ENCODE measurements at places on chromosomes 2 and 18.

GRCh38 chr2:168964251-168964807 is 63.2 kb downstream of the G6PC2 start:
- DNase-seq: no peak

GRCh38 chr18:68448736-68449135 is 266.2 kb downstream of the TMX3 start:
- no peak for DNase-seq

DNA sequence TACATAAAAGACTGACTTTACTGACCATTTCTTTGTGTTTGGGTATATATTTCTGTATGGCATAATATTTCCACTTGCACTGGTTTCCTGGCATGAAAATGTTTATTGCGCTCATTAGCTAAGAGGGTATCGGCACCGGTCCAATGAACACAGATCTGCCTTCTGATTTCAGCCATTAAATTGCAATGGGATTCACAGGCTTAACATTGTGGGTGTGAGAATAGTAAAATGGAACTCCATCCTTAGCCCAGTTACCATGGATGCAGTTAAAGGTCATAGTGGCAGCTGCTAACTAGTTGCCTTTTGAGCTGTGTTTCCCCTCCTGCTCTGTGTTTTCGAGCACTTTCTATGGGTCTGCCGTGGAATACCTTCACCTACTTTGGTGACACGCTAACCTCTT is 352.6 kb upstream of the POU3F3 start:
- DNase-seq: no peak

DNA sequence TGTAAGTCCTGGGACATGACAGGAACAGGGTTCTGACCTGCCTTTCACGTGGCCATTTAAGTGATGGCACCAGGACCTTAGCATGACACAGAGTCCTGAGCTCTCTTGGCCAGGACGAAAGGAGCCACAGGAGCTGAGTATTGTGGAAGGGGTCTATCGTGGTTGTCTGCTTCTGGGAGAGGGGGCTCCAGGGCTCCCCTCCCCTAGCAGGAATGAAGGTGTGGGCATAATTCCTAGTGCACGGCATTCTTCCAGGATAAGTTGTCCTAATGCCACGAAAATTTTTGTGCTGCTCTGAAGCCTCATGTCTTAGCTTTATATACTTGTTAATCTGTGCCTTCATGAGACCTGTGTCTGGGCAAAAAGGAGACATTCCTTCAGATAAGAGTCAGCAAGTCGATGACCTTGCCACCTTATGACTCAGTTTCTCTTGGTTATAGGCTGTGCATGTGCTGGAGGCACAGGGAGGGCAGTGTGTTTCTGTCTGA is 17.1 kb downstream of the GATA6 start:
- DNase-seq: no peak

GRCh38 chr2:168851674-168852320 is 38.4 kb downstream of the SPC25 start:
- DNase-seq: peak; percentile 0

DNA sequence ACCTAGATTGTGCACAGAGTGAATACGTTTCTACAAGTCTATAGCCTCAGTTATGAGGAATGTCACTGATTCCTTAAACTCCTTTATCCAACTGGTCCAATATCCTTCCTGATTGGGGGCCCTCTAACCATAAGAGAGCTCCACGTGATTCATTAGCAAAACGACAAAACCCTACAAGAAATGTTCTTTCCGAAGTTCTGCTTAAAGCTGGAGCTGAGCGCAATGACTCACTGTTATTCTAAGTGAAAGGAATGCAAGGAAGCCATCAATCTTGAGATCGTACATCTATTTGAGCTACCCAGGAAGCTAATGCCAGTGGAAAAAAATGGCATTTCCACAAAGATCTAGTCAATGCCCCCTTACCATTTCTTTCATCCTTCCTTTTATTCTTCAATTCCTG is 354.9 kb upstream of the CDH20 start:
- no peak for DNase-seq

DNA sequence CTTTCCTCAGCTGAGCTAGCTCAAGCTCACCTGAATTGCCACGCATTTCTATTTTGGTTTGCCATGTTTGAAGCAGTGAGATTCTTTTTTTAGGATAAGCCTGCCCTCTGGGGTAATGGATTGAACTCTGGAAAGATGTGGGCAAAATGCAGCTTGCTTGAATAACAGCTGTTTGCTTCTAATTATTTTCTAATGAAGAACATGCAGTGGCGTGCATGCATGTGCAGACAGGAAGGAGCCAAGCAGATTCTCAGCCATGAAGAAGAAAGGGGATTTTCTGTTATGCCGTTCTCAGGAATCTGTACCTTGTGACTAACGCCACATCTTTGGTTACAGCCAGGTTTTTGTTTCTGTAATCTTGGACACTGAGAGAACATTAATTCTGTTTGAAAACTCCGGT is 171.2 kb downstream of the ANTXR1 start:
- DNase-seq: no peak

GRCh38 chr2:159921752-159922404 is 123.9 kb upstream of the CD302 start:
- peak; percentile 75 for DNase-seq

DNA sequence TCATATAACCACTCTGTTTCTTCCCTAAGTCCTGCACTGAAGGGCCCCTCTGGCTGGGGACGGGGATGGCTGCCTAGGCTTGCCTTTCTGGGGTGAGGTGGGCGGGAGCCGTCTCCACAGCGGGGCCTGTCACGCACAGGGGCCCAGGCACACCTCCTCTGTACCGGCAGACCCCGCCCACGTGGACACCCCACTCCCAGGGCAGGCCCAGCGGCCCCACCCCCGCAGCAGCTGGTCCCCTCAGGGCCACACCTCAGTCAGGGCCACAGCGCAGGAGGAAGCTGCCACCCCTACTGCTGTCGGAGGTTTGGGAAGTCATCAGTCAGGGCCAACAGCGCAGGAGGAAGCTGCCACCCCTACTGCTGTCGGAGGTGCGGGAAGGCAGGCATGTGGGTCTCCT is 257.6 kb upstream of the RAB6C start:
- DNase-seq: no peak

- DNase-seq: no peak
These were observed 1074.4 kb upstream of the GYPC start for GRCh38 chr2:125581557-125581956.

- no peak for DNase-seq
These were observed 261.9 kb upstream of the SIX3 start for GRCh38 chr2:44679584-44679983.

DNA sequence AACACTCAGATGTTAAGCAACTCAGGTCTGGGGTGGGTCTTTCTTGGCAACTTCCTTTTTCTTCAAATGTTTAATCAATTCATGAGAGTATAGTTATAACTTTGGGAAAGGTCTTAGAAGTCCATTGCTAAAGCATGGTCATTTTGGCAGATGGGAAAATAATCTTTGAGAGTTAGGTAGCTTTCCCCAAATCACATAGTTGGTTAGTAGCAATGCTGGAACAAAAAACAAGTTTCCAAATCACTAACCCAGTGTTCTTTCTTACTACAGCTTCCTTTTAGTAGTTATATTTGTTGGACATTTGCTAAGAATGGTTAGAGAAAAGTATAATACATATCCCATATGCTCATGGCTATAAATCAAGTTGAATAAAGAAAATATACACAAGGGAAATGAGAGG is 185.2 kb upstream of the SLC14A2 start:
- no peak for DNase-seq

GRCh38 chr2:205948496-205948837 is 137.5 kb downstream of the INO80D start:
- DNase-seq: no peak

DNA sequence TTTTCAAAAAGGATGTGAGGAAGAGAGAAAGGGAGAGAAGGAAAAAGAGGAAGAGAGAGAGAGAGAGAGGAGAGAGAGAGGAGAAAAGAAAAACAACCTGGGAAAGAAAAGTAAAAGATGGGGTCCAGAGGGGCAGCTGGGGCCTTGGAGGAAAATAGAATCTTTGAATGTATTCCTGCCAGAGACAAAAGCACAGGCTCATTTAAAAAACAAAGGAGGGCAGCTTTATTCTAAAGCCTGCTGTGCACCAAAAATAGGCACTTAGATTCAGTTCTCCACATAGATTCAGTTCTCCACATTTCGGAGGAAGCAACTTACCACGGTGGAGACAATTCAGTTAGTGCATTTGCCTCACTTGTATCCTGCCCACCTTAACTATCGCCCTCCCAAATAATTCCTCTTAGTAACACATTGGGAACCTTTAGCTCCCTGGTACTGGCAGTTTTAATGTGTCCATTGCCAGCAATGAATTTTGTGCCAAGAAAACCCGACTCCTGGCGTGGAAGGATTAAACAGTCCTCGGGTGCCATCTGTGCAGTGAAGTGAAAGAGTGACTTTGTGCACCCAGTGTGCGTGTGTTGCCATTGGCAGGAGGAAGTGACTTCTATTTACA is 71.3 kb downstream of the DPP4 start:
- no peak for DNase-seq

DNA sequence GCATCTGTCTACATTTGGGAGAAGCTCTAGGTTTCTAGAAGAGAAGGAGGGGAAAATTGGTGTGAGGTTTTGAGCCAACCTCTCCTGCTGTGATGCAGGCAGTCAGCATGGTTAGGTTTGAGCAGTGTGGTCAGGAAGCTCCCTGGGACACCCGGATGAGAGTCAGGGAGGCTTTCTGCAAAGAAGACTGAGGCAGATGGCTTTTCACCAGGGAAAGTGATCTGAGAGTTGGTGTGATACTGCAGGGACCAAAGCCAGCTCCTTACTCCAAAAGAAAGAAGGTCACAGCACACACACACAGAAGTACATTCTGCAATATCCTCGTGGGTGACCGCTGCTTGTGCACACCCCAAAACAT is 75.8 kb upstream of the BCL11A start:
- no peak for DNase-seq

DNA sequence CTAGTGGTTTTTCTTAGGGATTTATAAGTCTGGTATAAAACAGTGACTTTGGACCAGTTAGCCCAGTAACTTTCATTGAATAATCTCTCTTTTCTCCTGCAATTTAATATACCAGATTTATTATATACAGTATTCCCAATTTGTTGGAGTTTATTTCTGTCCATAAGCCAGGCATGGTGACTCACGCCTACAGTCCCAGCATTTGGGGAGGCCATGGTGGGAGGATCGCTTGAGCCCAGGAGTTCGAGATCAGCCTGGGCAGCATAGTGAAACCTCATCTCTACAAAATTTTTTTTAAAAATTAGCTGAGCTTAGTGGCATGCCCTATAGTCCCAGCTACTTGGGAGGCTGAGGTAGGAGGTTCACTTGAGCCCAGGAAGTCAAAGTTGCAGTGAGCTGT is 26.7 kb downstream of the CNNM4 start:
- DNase-seq: no peak

- peak; percentile 42 for DNase-seq
These were observed 13.2 kb upstream of the SEH1L start for GRCh38 chr18:12934454-12935071.

GRCh38 chr2:235988271-235989015 is 179.7 kb downstream of the GBX2 start:
- DNase-seq: no peak

DNA sequence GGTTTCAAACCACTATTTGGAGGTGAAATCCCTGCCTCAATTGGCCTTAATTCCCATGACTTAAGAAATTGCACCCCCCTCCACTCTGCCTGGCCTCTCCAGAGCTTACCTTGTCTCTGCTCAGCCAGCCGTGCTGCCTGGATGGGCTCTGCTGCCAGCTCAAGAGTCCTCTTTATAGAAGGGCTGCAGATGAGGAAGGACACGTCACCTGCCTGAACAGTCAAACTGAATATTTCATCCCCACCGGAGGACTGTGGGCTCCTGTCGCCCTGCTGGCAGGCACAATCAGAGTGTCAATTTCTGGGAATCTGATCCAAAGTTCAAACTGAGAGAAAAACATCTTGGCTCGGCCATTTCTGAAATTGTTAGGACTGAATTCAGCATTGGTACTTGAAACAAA is at the start of gene OTOS:
Gene OTOS, minus strand, starts transcription at position 148 of the 400 bp plus-strand sequence. CDS start 332 bp downstream, outside the sequence.
- DNase-seq: no peak

- no peak for DNase-seq
These were observed 107.7 kb upstream of the ATP8B1 start for GRCh38 chr18:57910817-57911216.

GRCh38 chr2:165573534-165574461 is 104.3 kb downstream of the CSRNP3 start:
- DNase-seq: peak; percentile 67

DNA sequence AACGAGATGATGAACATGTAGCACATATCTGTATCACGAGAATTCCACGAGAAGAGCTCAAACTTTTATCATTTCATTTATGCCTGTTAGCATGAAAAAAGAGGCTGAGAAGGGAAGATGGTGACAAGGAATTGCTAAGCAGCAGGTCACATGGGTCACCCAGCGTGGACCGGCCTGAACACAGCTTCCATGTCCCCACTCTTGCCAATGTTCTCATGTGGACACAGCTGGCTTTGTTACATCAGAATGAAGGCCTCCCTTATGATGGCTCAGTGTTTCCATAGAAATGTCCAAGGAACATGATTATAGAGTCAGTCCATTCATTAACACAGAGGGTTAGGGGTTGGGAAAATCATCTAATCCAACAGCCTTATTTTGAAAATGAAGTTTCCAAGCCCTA is 215.4 kb downstream of the CMPK2 start:
- DNase-seq: peak; percentile 16

GRCh38 chr18:3910512-3910911 is 460.5 kb downstream of the TGIF1 start:
- DNase-seq: no peak

GRCh38 chr18:36378205-36378604 is 80.7 kb downstream of the FHOD3 start:
- no peak for DNase-seq

GRCh38 chr18:22347606-22348511 is 69.9 kb downstream of the CTAGE1 start:
- DNase-seq: no peak

DNA sequence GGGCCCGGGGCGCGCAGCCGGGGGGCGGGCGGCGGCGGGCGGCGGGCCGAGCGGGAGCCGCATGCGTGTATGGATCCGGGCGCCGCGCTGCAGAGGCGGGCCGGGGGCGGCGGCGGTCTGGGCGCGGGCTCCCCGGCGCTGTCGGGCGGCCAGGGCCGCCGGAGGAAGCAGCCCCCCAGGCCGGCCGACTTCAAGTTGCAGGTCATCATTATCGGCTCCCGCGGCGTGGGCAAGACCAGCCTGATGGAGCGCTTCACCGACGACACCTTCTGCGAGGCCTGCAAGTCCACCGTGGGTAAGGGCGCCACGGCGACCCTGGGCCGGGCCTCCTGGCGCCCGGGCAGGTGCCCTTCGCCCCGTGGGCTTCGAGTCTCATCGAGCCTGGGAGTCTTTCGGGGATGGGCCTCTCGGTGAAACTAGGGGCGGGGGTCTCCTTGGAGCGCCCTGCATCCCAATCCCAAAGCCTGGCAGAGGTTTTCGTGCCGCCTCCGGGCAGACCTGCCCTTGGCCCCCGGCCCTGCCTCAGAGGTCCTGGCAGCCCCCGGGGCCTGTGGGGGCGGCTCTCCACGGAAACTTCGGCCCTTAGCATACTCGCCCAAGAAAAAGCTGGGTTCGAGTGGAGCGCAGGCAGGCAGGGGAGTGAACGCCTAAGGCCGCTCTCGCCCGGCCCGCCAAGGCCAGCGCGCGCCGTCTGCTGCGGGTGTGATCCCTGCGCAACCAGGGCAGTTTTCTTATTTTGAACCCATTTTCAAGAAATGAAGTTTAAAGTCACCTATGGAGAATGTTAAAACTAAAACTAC is 622 bp downstream of the RAB12 start:
- no peak for DNase-seq

Measured in amygdala (tissue), 56 donors.